Esophagus squamous epithelium (tissue), 5 donors: ENCODE measurements at places on chromosomes 16 and 17.

DNA sequence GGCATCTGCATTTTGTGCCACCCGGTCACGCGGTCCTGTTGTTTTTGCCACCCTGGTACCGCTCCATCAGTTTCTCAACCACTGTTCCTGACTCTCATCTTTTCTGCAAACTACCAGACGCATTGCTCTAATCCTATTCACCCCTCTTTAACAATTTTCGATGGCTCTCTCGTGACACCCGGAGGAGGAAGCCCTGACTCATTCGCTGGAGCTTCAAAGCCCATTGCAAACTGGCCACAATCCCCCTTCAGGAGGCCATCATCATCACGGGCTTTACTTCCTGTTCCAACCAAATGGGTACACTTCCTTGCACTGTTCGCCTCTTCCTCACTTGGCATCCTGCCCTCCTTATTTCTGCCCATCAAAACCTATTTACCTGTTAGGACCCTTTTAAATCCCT, 155.3 kb downstream of the RGS9 start:
- H3K36me3 ChIP-seq: no peaks in the 10 kb centered on the region
- no peaks in the 10 kb centered on the region for H3K27me3 ChIP-seq
- H3K4me1 ChIP-seq: no peaks in the 10 kb centered on the region
- H3K4me3 ChIP-seq: no peak overlapping the region

DNA sequence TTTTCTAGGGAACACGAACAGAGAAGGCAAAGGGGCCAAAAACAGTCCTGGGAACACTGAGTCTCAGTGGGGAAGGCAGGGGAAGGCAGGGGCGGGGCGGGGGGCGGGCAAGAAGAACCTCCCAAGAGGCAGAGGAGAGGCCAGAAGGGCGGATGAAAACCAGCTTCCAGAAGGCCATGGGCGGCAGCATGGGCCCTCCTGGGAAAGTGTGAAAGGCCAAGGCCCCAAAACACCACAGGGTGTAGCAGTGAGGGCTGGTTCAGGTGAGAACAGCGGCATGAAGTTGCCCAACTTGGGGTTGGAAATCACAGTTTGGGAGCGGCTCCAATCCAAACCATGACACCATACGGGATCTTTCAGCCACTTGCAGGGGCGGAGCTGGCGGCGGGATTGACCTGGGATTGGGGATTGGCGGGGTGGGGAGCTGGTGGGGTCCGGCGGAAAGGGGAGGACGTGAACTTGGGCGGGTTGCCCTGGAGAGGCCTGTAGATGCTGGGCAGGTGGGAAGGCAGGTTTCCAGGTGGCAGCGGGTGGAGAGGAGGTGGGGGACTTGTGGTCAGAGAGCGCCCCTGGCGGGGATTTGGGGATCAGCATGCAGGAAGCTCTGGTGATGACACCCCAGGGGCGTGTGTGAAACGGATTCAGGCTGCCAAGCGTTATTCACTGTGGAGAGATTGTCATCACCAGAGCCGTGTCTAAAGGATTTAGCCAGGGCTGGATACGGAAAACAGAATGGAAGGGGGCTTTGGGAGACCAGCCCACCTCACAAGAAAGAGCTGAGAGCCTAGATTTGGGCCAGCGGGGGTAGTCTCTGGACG, 80.9 kb downstream of the ARHGAP23 start:
- peak overlapping the region; percentile 36 for H3K27ac ChIP-seq
- H3K36me3 ChIP-seq: peaks cover 13% of the 10 kb centered on the region
- no peak for DNase-seq
- peaks cover 3% of the 10 kb centered on the region for H3K4me1 ChIP-seq
- no peaks in the 10 kb centered on the region for H3K27me3 ChIP-seq
- H3K4me3 ChIP-seq: peak overlapping the region; percentile 45

GRCh38 chr16:79595231-79595641, 5.3 kb downstream of the MAF start:
- H3K36me3 ChIP-seq: no peaks in the 10 kb centered on the region
- H3K4me1 ChIP-seq: no peaks in the 10 kb centered on the region
- H3K27ac ChIP-seq: peak overlapping the region; percentile 38
- DNase-seq: no peak
- H3K27me3 ChIP-seq: no peaks in the 10 kb centered on the region

DNA sequence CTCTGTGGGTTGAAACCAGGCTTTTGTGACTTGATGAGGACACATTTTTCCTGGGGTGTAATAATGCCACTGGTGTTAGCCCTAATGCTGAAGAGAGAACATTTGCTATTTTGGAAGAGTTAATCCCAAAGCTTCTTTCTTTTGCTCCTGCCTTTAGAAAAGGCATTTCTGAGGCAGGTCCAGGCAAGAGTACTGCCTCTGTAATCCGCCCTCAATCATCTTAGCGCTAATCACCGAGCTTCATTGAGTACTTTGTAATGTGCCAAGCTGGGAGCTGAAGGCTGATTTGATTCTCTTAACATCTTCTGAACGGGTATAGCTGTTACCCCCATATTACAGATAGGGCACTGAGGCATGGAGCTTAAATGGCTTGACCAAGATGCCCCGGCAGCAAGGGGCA, 60.3 kb downstream of the AKAP1 start:
- no peak overlapping the region for H3K4me3 ChIP-seq
- DNase-seq: no peak
- no peaks in the 10 kb centered on the region for H3K36me3 ChIP-seq
- peak overlapping the region; percentile 53 for H3K27ac ChIP-seq

DNA sequence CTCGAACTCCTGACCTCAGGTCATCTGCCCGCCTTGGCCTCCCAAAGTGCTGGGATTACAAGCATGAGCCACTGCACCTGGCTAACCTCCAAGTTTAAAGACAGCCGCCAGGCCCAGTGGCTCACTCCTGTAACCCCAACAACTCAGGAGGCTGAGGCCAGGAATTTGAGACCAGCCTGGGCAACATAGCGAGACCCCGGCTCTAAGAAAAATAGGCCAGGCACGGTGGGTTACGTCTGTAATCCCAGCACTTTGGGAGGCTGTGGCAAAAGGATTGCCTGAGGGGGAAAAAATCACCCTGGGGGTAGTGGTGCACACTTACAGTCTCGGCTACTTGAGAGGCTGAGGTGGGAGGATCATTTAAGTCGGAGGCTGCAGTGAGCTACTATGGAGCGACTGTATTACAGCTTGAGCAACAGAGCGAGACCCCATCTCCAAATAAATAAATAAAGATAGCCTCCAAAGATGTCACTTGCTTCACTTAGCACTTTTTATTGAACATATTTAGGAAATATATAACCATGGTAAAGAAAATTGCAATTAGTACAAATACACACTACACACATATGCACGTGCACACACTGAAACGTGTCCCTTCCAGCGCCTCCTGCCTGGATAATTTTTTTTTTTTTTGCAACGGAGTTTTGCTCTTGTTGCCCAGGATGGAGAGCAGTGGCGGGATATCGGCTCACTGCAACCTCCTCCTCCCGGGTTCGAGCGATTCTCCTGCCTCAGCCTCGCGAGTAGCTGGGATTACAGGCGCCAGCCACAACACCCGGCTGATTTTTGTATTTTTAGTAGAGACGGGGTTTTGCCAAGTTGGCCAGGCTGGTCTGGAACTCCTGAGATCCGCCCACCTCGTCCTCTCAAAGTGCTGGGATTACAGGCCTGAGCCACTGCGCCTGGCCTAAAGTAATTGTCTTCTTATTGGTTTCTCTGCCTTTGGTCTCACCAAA, 1.4 kb upstream of the BCKDK start:
- H3K27me3 ChIP-seq: no peaks in the 10 kb centered on the region
- peaks cover 27% of the 10 kb centered on the region for H3K36me3 ChIP-seq
- H3K27ac ChIP-seq: no peak overlapping the region
- H3K4me3 ChIP-seq: no peak overlapping the region
- H3K4me1 ChIP-seq: peaks cover 51% of the 10 kb centered on the region
- no peak for DNase-seq

DNA sequence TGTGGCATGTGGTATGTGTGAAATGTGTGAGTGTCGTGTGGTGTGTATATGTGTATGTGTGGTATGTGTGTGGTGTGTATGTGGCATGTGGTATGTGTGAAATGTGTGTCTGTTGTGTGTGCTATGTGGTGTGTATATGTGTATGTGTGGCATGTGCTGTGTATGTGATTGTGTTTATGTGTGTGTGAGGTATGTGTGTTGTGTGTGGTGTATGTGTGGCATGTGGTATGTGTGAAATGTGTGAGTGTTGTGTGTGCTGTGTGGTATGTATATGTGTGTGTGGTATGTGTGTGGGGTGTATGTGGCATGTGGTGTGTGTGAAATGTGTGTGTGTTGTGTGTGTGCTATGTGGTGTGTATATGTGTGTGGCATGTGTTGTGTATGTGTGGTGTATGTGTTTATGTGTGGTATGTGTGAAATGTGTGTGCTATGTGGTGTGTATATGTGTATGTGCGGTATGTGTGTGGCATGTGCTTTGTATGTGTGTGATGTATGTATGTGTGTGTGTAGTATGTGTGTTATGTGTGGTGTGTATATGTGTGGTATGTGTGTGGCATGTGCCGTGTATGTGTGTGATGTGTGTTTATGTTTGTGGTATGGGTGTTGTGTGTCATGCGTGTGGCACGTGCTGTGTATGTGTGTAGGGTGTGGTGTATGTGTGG, 9.6 kb upstream of the ZCCHC14 start:
- H3K27me3 ChIP-seq: no peaks in the 10 kb centered on the region
- DNase-seq: no peak
- H3K27ac ChIP-seq: no peak overlapping the region
- H3K36me3 ChIP-seq: no peaks in the 10 kb centered on the region

- no peak for DNase-seq
- no peak overlapping the region for H3K27ac ChIP-seq
- no peaks in the 10 kb centered on the region for H3K4me1 ChIP-seq
- no peak overlapping the region for H3K4me3 ChIP-seq
- H3K27me3 ChIP-seq: no peaks in the 10 kb centered on the region
Measured at GRCh38 chr17:77853191-77853977, 105.1 kb upstream of the TNRC6C start.

DNA sequence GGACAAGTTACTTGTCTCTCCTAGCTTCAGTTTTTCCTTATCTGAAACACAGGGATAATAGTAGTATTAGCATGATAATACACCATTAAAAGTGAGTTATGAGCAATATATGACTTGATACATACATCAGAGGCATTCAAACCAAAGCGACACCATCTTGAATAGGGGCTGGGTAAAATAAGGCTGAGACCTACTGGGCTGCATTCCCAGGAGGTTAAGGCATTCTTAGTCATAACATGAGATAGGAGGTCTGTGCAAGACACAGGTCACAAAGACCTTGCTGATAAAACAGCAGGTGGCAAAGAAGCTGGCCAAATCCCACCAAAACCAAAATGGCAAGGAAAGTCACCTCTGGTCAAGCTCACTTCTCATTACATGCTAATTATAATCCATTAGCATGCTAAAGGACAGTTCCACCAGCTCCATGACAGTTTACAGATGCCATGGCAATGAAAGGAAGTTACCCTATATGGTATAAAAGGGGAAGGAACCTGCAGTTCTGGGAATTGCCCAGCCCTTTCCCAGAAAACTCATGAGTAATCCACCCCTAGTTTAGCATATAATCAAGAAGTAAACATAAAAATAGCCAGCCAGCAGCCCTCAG, 37.2 kb upstream of the HS3ST3A1 start:
- no peaks in the 10 kb centered on the region for H3K27me3 ChIP-seq
- H3K4me1 ChIP-seq: peaks cover 8% of the 10 kb centered on the region
- no peak overlapping the region for H3K27ac ChIP-seq
- DNase-seq: no peak

DNA sequence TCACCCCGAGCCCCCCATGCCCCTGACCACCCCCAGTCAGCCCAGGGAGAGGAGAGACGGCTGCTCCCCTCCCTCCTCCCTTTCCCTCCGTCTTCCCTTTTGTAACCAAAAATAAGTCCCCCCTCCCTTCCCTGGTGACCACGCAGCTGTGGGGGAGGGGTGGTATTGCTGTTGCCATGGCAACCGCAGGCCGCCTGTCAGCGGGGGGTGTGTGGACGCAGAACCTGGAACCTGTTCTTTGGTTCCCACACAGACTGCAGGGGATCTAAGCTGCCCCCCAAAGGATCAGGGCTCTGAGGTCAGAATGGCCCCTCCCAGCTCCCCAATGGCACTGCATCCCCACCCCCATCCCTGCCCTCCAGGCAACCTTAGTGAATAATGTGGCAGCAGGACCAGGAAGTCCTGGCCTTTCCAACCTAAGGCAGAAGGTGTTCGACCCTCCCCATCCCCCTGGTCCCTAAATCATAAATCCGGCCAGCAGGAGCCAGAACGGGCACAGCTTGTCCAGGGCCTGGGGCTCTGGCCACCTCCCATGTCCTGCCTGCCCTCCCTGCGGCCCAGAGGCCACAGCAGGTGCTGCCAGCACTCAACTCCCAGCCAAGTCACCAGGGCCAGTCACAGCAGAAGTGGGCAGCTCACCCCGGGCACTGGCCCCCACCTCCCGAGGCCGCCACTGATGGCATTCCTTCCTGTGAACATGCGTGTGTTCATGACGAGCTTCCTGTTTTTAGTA, 12.0 kb downstream of the CA4 start:
- peaks cover 14% of the 10 kb centered on the region for H3K4me1 ChIP-seq
- H3K27ac ChIP-seq: no peak overlapping the region

DNA sequence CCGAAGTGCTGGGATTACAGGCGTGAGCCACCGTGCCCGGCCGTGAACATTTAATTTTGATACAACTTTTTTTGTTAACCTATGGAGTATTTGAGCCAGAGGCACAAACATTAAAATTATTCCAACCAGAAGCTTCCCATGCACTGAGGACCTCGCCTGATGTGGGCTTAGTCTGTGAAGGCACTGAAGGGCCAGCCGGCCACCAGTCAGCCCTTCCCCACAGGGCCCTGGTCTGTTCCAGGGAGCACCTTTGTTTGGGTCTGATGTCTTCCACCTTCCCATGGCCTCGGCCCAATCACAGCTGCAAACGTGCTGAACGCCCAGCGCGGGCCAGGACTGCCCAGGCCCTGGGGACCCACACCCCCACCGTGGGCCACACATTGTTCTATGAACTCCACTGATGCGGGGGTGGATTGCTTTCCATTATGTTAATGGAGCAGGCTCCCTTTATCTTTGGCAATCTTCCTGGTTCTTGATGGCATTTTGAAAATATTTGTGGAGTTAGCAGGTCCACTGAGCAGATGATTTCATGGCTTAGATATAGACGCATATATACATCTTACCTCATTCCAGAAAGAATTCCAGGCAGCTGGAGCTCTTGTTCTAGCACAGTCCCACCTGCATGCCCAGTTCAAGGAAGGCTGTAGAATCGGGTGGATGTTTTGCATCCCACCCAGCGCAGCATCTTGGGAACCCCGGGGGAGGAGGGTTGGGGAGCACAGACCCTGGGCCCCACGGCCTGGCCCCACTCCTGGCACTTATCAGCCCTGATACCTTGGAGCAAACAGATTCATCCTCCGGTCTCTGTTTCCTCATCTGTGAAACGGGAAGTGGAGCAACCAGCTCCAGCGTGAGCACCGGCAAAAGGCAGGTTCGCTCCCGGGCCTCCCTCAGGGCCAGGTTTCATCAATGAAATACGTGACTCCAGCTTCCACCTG, 14.5 kb downstream of the SPIRE2 start:
- DNase-seq: no peak
- H3K4me1 ChIP-seq: no peaks in the 10 kb centered on the region
- no peak overlapping the region for H3K27ac ChIP-seq

DNA sequence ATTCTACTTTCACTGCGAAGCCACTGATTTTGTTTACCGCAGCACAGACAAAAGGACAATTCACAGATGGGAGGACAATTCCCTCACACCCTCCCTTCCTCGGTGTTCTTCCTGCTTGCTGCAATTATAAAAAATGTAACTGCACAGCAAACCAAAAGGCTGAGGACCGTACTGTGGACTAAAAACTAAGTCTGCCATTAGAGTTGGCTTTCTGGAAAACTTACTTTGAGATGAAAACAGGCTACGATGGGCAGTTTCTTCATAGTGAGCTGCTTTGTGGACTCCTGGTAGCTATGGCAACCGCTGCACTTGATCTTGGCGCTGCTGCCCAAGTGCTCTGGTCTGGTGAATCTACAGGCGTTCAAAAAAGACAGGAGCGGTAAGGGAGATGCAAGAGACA, 35.2 kb downstream of the USP22 start:
- no peak for DNase-seq
- no peaks in the 10 kb centered on the region for H3K27me3 ChIP-seq
- H3K36me3 ChIP-seq: peaks cover 100% of the 10 kb centered on the region
- H3K4me3 ChIP-seq: no peak overlapping the region
- H3K4me1 ChIP-seq: no peaks in the 10 kb centered on the region
- no peak overlapping the region for H3K27ac ChIP-seq
